Fibroblast of skin of back (primary cell): ENCODE measurements at places on chromosomes 1 and 21.
A peak's percentile ranks its signal among the peaks of the same experiment; 100 is the strongest.

DNA sequence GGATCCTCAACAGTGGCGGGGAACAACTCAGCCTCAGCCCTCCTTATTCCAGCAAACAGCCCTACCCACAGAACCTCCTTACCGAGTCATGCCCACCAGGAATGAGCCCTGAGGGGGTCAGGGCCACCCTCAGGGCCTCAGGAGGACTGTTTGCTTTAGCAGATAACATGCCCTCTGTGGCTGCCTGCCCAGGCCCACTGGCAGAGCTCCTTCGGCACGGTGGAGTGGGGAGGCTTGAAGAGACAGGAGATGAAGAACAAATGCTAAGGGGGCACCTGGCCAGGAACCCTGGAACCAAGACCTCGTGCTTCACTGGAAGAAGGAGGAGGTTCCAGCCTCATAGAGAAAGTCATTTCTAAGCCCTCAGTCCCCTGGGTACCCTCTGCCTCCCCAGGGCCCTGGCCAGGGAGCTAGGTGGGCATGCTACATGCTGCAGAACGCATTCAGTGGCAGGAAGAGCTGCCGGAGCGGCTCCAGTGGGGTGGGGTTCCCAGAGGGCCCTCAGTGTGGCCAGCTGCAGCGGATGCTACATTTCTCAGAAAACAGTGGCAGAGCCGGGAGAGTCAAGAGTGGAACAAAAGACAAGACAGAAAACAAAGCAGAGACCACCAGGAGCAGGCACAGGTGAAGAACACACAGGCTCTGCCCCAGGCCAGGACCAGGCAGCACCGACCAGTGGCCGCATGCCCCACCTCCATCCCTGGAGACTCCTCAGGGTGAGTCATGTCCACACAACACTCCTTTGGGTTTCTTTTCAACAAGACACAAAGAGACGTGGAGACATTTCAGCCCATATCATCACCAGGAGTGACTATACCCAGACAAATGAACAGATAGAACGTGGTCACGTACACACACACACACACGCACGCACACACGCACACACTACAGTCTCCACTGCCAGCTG lies 39.8 kb downstream of the RIMS3 start:
- peak; percentile 39 for DNase-seq

DNA sequence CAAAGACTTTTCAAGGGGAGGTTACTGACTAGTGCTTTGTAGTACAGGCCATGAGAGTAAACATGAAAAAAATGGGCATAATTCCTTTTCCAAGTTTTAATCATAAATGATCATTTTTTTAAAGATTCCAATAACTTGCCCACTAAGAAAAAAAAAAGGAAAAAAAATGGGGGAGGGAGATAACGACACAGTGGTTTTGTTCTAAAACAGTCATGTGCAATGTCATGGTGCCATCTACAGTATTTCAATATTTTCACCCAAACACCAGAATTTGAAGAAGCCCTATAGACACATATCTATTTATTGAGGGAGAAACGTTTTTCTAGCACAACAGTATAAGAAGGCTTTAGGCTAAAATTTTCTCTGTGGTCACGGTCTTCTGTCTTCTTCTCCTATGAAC lies 250.2 kb downstream of the LTN1 start:
- DNase-seq, result peak; percentile 75

DNA sequence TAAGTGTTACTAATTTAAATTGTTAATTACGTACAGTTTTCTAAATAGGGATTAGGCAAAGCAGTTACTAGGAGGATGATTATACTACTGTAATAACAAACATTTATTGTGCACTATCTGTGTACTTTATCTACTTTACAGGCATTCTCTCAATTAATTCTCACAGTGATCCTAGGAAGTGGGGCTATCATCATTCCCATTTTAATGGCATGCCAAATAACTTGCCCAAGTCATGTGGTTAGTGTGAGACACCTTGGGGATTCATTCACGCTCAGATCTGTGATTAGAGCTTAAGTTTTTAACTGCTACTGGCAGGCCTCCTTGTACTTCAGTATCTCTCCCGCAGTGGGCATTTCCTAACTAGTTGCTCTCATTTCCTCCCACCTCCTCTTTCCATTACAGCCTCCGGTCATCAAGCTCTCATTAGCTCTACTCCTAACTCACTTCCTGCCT lies 11.5 kb downstream of the PHLDA3 start:
- no peak for DNase-seq

GRCh38 chr1:93659822-93660503 lies 21.7 kb downstream of the BCAR3 start:
- no peak for DNase-seq

GRCh38 chr1:43272161-43272560 lies 2.4 kb downstream of the TMEM125 start:
- no peak for DNase-seq

DNA sequence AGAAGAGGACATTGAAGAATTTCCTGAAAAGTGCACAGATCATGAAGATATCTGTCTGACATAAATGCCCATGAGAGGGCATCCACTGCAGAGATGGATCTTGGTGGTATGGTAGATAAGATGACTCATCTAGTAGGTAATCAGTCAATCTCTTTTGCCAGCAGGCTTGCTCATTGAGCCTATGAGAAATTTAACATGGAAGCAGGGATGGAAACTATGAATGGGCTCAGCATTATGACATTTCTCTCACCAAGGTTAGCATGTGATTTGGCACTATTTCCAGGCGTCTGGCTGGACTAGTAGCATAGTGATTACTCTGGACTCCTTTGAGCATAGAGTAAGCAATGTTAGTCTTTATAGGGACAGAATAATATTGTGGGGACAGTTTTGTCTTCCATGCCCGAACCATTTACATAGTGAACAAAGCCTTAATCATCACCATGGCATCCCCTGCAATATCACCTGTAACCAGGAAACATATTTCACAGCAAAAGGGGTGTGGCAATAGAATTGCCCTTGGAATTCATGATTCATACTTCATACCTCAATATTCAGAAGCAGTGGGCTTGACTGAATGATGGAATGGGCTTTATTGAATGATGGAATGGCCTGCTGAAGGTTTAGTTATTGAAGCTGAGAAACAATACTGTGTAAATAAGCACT lies 7.3 kb downstream of the OR2C3 start:
- DNase-seq, result no peak

DNA sequence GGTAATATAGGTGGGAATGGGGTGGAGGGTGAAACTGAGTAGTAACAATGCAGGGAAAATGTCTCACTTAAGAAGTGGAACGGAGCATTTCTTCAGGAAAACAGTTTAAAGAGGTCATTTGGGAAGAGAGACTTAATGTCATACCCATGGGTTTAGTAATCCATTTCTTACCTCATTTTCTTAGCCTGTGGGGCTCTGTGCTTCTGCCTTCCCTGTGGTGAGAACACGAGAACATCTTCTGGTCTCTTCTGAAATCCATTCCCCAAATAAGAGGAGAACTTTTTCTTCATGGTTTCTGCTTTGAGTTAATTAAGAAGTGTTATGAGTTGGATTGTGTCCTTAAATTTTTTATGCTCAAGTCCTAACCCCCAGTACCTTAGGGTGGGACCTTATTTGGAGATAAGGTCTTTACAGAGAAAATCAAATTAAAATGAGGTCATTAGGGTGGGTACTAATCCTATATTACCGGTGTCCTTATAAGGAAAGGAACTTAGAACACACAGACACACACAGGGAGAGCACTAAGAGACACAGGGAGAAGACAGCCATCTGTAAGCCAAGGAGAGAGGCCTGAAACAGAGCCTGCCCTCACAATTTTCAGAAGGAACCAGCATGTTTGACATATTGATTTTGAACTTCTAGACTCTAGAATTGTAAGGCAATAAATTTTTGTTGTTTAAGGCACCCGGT lies 5.4 kb downstream of the CCDC190 start:
- DNase-seq, result peak; percentile 91

DNA sequence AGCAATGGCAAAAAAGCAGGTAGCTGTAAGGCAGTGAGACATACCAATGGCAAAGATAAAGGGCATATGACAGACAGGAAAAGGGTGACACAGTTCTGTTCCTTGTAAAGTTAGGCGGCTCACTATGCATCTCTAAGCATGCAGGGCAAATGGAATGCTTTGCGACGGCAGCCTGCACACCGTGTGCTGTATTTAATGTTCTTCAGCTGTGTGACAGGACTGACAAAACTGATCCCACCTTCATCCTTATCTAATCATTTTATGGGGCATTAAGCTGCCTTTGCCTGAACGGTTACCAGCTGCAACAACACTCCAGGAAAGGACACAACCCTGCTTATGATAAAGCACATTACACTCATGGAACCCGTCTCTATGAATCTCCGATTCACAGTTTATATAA lies 80.5 kb upstream of the VAV3 start:
- no peak for DNase-seq

DNA sequence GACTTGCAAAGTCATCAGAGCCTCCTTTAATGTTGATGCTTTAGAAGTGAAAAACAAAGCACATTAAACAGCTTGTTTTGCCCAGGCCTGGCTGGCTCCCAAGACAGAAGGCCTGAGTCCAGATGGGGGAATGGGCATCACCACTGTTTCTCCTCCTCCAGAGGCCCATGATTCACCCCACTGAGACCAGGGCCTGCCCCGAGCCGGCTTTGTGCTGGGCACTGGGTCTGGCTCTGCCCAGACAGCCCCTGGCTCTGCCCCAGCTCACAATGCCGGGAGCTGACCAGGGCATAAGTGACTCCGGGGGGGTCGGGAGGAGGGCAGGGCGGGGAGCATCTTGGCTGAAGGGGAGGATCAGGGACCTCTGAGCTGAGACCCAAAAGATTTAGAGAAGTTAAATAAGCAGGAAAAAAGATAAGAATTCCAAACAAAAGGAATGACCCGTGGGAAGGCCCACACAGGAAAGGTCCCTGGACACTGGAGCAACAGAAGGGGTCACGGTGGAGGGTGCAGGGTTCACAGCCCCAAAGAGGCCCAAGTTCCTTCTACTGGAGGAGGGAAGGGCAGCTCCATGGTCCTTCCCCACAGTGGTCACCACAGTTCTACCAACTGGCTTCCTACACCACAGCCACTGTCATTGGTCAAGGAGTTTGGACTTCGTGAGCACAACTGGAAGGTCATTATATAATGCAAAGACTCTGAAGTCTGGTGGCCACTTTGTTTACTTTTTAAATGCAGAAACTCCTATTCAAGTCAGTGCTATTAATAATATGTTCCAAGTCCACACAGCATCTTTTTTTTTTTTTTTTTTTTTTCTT lies 5.5 kb downstream of the C2CD2 start:
- no peak for DNase-seq

DNA sequence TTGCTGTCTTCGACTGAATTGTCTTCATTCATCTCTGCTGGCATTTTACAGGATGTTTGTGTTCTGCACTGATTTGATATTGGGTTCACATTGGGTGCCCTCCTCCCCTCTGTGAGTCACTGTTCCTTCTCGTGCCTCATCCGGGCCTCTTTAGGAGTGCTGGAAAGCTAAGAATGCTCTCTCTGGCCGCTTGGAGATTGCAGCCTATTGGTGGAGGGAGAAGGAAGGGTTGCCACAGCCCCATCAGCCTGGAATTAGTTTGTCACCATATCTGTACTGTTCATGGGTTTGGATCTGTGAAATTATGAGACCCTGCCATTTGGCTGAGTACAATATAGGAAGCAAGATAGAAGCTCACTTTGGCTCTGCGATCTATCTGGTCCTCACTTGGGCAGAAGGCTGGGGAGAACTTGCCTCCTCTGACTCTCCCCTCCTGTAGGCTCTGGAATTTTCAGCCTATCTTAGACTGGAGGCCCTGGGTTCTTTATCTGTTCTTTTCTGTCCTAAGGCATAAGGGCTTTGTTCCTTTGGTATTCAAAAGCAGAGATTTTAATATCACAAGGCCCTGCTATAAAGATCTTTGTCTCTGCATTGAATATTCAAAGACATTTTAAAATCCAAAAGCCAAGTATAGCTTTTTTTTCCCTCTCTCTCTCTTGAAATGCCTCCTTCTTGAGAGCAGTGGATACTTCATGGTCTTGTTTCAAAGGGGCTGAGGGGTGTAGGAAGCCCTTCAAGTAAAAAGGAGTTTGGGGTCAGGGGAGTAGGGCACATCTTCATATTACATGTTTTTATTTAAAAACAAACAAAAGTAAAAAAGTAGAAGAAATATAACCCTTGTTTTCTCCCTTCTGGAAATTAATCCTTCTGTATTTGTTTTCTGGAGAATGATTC lies 347.9 kb downstream of the ZP4 start:
- no peak for DNase-seq

GRCh38 chr1:172401892-172402291 lies 18.6 kb upstream of the C1orf105 start:
- no peak for DNase-seq

- DNase-seq, result no peak
Measured at GRCh38 chr1:108533351-108534083, 26.4 kb upstream of the EEIG2 start.

GRCh38 chr1:31714442-31715086 lies 10.7 kb upstream of the COL16A1 start:
- DNase-seq, result peak; percentile 93
